Cortex of kidney (tissue), 1 donor: ENCODE measurements at places on chromosomes 16 and 17.

DNA sequence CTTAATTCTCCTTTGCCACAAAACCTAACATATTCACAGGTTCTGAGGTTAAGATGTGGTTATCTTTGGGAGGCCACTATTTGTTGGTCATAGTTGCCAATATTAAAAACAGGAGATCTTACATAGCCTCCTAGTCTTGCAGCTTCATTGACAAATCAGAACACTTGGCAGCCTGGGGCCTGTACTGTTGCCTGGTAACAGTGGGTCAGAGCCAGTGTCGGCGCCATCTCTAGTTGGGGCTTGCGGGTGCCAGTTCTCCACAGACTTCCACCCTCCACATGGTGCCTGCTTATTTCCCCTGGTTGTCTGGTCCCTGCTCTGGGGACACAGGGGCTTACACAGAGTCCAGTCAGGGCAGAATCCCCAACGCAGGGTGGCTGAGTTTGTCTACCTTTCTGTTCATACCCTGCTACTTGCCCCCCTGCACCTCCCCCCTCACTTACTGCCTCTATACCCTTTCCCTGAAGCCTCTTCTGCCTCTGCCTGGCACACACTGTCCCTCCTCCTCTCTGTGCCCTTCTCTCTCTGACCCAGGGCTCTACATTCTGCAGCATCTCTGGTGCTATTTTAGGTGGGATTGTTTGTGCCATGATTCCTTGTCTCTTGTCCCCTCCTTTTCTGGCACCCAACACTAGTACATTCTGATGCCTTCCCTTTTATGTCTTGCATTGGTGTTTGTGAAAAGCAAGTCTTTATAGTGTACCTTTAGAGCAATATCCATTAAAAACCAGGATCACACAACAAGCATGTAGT, 13.4 kb downstream of the EPN2 start:
- DNase-seq = no peak

GRCh38 chr17:6454495-6455320, 10.5 kb downstream of the PIMREG start:
- no peak for DNase-seq

- DNase-seq = no peak
Measured at GRCh38 chr16:52367821-52368220, 179.1 kb downstream of the TOX3 start.

GRCh38 chr17:39729280-39729851, 966 bp downstream of the MIEN1 start:
- no peak for DNase-seq

- DNase-seq = no peak
Measured at GRCh38 chr17:44981221-44981968, 13.3 kb upstream of the C1QL1 start.
